Globus pallidus (tissue), 1 donor: ENCODE measurements at places on chromosomes 4 and X.

DNA sequence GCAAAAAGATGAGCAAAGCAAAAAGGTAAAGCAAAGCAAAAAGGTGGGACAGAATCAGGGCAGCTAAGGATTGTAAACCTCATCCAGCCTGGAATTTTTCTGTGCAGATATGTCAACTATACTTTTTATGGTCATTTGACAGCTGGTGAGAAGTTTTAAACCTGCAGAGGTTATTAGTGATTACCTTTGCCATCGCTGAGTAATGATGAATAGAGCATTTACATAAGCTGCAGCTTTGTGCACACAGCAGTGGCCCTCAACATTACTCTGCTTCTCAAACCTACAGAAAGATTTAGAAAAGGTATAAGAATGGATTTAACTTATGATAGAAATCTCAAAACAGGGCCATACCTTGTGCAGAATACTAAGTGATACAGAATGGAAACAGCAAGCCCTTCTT is 54.5 kb upstream of the C4orf54 start:
- DNase-seq, result no peak

GRCh38 chr4:30904215-30904555 is 184.0 kb downstream of the PCDH7 start:
- DNase-seq, result no peak

GRCh38 chr4:176668324-176668723 is 124.4 kb downstream of the VEGFC start:
- no peak for DNase-seq

DNA sequence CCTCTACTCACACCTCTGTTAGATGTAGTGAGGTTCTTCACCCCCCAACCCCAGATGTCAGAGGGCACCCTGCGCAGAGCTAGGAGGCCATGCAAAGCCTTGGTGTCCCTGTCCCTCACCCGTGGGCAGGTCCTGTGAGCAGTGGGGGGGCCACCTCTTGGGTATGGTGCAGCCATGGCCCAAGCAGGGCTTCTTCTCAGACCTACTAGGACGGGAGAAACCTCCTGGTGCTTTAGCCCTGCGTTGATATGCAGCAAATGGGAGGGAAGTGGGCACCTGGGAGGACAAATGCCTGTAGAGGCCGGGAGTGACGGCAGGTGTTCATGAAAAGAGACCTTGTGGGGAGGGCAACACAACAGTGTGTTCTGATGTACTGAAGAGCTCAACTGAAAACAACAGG is 38.5 kb upstream of the MSANTD1 start:
- no peak for DNase-seq

DNA sequence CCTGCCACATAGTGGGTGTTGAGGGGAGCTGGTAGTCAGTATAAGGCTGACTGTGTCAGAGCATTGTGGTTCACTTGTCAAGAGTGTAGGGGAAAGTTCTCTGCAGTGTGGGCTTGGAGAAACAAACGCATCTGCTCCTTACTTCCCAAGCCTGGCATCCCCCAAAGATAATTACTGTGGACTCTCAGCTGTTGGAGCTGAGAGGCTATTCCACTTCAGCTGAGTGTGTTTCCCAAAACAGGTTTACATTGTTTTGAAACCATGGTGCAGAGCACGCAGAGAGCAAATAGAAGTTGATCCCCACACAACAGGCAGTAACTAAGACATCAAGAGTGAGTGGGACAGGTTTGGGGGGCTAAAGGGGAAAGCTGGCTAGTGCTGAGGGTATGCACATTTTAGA is 181.0 kb upstream of the EOLA2 start:
- DNase-seq, result no peak

DNA sequence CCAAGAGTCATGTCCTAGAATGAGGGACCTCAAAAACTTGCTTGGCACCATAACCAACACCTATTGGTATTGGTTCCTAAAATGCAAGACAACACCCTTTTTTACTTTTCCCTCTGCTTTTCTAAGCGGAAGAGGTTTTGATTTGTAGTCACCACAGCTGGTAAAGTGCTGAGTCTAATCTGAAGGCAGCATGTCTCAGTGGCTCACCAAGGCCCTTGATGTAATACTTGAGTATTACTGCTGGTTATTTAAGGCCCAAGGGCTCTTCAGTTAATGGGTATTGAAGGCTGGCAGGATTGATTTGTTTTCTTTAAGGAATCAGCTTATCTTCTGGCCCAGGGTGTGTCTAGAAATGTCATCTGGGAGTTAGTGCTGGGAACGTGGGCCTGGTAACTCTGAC is 735.1 kb downstream of the GLUD2 start:
- DNase-seq, result no peak

DNA sequence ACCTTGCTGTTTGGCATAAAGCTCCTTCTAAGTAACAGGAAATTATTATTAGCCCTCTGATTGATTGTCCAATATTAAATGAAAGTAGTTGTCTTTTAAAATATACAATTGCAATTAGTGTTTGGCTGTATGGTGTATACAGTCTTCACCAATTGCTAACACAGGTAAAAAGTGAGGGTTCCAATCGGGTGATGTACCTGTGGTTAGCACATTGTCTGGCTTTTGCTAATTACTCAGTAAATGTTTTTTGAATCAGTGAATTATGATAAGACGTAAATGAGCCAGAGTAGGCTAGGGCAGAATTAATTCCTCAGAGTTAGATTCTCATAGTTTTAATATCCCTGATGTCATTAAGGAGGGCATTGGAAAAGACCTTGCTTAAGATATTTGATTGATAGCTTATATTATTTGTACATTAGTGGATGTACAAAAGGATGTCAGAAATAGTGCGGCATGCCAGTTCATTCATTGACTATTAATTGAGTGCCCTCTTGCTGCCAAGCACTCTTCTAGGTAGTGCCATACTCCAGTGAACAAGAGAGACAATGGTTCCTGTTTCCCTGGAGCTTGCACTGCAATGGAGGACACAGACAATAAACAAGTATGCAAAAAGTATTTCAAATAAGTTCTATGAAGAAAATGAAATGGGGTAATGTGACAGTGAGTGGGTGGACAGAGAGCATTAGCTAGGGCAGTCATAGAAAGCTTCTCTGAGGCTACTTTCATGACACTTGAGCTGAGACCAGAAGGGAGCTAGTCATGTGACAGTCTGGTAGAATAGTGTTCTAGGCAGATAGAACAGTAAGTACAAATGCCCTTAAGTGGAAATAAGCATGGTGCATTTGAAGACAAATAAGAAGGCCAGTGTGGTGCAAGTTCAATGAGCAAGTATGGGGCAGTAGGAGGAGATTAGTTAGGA is 205.9 kb upstream of the CASK start:
- no peak for DNase-seq

DNA sequence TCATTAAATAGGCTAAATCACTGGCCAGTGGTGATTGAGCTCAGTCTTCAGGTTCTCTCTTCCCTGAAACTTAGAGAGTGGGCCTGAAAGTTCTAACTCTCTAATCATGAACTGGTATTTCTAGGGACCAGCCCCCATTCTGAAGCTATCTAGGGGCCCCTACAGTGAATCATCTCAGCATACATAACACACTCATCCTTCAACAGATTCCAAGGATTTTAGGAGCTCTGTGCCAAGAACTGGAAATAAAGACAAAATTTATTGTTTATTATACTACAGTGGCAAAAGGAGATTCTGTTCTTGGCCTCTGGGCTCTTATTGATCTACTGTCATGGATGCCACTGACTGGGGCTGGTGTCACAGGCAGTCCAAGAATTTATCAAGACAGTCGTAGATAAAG is 263.8 kb upstream of the IGFBP7 start:
- no peak for DNase-seq

DNA sequence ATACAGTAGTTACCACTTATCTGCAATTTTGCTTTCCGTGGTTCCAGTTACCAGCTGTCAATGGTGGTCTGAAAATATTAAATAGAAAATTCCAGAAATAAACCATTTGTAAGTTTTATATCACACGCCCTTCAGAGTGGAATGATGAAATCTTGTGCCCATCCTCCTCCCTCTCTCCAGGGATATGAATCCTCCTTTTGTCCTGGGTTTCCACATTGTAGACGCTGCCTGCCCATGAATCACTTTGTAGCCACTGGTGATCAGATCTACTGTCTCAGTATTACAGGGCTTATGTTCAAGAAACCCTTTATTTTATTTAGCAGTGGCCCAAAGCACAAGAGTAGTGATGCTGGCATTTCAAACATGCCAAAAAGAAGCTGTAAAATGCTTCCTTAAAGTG is 198.6 kb downstream of the KCNIP4 start:
- DNase-seq, result peak; percentile 37

DNA sequence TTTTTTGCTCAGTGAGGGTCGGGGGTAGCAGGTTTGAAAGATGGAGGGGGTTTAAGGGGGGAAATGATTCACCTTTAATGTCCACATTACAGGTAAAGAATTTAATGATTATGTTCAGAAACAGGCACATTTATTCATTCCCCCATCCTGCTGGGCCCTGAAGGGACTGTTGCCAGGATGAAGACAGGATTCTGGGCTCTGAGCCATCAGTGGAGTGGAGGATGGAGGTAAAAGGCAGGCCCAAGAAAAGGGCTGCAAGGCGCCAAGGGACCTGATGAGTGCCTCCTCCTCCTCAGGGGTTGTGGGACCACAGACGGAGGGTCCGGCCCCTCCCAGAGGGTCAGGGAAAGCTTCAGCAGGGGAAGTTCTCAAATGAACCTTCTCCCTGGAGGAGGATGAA is 40.4 kb upstream of the PROM1 start:
- DNase-seq, result no peak

- DNase-seq, result no peak
These were observed 473.8 kb downstream of the SPRY1 start for GRCh38 chr4:123870216-123870876.

DNA sequence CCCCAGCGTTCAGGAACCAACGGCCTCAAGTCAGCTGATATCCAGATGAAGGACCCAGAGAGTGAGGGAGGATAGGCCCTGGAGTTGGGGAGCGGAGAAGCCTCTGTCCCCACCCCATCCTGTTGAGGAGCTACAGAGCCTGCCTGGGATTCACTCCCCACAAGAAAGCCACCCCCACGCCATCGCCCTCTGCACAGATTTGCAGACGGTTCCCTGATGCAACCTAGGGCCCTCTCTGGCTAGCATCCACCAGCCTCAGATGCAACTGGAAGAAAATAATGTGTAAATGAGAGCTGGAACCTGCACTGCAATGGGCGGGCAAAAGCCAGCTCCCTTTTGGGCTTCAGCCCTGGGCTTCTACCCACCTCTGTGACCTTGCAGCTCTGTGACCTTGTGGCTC is 185.6 kb downstream of the BCOR start:
- no peak for DNase-seq

- DNase-seq, result no peak
These were observed 20.0 kb downstream of the PTTG2 start for GRCh38 chr4:37980246-37980645.

- DNase-seq, result no peak
These were observed 3.6 kb upstream of the GPR173 start for GRCh38 chrX:53044995-53045394.

- no peak for DNase-seq
These were observed 201.9 kb upstream of the BOD1L1 start for GRCh38 chr4:13829457-13829856.

DNA sequence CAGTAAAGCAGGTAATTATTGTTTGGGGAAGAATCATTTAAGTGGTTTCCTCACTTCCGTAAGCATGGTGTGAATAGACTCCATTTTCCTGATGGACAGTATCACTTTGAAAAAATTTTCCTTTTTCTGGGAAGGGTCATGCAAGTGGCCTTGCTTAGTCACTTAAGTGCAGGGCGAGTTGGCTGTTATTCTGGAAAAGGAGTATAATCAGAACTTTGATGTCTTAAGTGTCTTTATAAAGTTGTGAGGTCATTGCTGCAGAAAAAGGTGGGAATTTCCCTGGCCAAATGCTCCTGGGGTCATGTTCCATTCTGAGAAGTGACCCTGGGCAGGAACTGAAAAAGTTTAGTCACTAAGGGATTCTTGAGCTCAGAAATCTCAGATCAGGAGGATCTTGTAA is 146.1 kb upstream of the OTUD4 start:
- DNase-seq, result no peak

- DNase-seq, result peak; percentile 64
These were observed 7.2 kb downstream of the IRAK1 start for GRCh38 chrX:154012336-154012991.

DNA sequence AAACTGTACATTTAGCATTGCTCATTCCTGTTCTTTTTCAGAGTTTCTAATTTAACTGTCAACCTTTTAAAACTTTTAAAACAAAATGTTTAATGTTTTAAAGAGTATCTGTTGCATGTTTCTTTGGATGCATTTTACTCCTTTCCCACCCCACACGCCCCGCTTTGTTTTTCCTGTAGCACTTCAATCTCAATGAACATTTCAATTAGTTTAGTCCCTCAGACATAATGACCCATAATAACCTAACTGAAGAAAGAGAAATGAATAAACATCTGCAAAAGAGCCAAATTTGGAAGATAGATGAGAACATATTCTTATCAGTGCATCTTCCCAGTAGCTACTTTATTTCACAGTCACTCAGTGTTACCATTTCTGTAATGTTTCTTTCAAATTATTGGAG is 7.5 kb downstream of the PCDH10 start:
- peak; percentile 54 for DNase-seq

- DNase-seq, result no peak
These were observed 5.0 kb downstream of the XPNPEP2 start for GRCh38 chrX:129743821-129744220.

DNA sequence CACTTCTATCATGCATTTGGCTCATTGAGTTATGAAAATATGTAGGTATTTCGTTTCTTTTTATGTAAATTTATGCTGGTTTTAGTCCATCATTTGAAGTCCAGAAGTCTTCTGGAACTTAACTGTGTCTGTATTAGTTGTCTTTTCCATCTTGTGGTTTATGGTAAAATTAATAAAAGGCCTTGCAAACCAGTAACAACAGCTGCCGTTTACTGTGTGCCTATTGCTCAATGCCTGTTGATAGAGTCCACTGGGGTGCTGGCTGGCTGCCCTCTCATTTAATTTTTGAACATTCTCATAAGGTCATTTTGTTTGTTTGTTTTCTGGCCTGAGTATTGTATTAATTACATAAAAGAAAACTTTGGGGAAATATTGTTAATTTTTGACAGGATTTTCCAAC is 98.0 kb downstream of the NAA11 start:
- no peak for DNase-seq

GRCh38 chr4:144757969-144758368 is 112.0 kb downstream of the HHIP start:
- no peak for DNase-seq

GRCh38 chr4:2067446-2068197 is 8.5 kb downstream of the NAT8L start:
- DNase-seq, result no peak

DNA sequence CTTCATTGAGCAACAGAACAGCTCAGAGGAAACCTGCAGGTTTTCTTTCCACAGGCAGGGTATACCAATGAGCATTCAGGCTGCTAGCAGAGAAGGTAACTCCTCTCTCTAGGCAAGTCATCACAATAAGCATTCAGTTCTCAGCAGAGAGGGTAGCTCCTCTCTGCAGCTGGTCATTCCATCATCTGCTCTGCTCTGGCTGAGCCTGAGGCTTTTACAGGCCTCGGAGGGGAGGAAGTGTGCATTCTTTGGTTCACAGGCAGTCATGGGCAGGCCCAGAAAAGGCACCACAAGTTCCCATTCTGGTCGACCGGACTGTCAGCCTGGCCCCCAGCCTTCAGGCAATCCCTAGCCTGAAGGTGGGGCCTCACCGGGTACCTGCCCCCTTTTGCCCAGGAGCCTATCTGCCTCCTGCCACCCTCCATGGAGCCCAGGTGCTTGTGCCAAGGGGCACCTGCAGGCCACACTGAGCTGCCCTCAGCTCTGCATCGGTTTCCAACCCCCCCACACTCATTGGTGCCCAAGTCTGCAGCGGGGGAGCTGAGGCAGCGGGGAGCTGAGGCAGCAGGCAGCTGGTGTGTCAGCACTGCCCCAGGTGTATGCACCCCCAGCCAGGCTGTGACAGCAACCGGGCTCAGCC is 83.1 kb downstream of the PRDM5 start:
- no peak for DNase-seq
